HepG2 (cell line): ENCODE measurements at places on chromosomes 16 and 17.

DNA sequence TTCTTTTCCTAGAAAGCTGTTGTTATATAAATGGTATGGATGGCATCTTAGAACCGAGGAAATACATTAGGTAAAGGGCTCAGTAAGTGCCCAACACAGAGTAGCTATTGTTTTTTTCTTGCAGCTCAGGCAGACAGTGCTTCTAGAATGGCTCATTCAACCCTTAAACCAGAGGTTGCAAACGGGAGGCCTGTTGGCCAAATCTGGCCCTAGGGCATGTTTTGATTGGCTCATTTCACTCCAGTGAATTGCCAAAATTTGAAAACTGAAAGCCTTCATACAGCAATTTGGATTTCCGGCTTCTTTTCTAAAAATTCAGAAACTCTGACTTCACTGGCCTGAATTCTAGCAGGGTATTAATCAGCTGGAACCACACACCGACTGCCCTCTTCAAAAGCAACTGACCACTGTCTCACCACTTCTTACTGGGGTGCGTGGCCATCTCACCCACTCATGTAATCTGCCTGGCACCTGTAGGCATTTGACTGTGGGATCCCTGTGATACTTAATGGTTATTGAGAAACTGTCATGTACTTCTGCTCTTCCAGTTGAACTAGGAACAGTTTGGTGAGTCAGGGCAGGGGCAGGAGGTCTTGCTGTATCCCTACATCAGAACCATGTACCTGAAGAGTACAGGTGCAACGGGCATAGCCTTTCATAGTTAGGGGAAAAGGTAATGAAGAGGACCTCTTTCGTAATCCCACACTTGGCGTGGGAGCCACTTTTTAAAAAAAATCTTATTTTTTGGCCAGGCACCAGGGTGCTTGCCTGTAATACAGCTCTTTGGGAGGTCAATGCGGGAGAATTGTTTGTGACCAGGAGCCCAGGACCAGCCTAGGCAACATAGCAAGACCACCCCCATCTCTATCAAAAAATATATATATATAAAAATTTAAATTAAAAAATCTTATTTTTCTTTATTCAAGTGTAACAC lies 53.6 kb upstream of the SCNN1B start:
- DNase-seq = no peak

- DNase-seq = no peak
Measured at GRCh38 chr17:74733365-74734122, 3.5 kb upstream of the RAB37 start.

- no peak for DNase-seq
Measured at GRCh38 chr16:66750279-66751052, 943 bp downstream of the DYNC1LI2 start.

DNA sequence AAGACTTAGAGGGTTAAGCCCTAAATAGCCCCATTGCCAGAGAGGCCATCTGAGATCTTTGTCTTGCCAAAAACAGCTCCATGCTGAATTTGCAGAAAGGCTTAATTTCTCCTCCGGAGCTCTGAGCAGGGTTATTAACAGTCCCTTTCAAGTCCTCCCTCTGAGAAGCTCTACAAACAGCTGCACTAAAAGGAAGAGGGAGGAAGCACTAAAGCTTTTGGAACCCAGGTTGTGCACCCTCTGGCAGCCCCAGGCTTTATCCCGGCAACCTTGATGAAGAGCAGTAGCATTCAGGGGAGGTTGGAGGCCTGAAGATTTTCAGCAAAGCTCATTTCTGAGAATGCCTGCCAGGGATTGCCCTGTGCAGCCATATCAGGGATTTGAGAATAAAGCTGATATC lies 554.7 kb downstream of the RBFOX1 start:
- DNase-seq = no peak

- no peak for DNase-seq
Measured at GRCh38 chr17:6507535-6507934, 48.8 kb downstream of the PITPNM3 start.

DNA sequence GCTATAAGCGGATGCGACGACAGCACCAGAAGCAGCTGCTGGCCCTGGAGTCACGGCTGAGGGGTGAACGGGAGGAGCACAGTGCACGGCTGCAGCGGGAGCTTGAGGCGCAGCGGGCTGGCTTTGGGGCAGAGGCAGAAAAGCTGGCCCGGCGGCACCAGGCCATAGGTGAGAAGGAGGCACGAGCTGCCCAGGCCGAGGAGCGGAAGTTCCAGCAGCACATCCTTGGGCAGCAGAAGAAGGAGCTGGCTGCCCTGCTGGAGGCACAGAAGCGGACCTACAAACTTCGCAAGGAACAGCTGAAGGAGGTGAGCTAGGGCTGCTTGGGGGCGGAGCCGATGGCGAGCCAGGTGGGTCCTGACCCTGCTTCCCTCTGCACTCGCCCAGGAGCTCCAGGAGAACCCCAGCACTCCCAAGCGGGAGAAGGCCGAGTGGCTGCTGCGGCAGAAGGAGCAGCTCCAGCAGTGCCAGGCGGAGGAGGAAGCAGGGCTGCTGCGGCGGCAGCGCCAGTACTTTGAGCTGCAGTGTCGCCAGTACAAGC lies 10.1 kb downstream of the HIRIP3 start:
- no peak for DNase-seq

- DNase-seq = no peak
Measured at GRCh38 chr17:82278308-82278707, 4.8 kb upstream of the CSNK1D start.

DNA sequence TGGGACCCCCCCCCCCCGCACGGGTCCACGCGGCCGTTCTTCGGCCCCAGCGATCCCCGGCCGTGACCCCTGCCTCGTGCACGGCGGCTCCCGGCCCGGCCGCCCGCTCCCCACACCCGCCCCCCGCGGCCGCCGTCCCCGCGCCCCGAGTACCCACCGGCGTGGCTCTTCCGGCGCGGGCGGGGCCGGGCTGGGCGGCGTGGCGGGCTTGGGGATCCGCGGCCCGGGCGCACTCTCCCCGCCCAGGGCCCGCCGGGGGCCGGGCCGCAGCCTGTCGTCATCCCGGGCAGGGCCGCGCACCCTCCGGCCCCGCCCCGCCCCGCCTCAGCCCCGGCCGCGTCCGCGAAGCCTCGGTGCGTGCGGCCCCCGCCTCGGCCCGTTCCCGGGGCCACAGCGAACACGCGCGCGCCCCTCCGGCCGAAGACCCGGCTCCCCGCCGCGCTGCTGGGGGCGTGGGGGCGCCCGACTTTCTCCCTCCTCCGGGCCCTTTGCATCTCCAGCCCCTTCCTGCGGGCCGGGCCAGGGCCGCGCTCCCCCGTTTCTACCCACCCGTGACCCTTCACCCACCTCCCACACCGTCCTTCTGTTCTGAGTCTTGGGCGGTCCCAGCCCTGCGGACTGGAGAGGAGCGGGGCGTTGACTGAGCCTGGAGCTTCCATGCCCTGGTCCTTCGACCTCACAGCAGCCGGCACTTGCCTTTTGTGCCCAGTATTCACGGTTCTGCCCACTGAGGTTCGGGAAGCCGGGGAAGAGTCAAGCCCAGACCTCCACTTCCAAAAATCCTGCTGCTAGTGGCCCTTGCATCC lies 840 bp downstream of the MYO1C start:
- no peak for DNase-seq

GRCh38 chr17:71071837-71072236 lies 902.5 kb downstream of the KCNJ2 start:
- DNase-seq = peak; percentile 11

DNA sequence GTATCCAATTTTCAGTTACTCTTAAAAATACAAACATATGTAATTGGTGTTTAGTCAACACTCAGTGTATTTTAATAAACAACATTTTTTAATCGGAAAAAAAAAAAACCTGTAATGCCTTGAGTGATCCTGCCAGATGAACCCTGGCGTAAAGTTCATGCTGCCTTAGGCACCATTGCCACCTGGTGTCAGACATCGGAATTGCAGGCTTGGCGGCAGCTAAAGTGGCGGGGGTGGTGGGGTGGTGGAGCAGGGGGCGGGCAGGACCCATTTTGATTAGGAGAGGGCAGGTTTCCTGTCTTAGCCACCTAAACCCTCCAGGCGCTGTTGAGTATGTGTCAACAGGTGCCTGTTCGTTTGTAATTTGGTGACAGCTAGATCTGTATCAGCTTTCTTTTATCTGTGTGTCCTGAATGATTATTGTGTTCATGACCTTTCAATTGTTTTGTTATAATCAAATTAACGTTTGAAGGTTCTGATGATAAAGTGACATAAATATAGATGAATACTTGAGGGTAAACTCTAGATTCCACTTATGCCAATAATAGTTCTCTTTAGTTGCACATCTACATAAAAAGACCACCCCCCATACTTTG lies 588.7 kb downstream of the CDH13 start:
- DNase-seq = peak; percentile 21

DNA sequence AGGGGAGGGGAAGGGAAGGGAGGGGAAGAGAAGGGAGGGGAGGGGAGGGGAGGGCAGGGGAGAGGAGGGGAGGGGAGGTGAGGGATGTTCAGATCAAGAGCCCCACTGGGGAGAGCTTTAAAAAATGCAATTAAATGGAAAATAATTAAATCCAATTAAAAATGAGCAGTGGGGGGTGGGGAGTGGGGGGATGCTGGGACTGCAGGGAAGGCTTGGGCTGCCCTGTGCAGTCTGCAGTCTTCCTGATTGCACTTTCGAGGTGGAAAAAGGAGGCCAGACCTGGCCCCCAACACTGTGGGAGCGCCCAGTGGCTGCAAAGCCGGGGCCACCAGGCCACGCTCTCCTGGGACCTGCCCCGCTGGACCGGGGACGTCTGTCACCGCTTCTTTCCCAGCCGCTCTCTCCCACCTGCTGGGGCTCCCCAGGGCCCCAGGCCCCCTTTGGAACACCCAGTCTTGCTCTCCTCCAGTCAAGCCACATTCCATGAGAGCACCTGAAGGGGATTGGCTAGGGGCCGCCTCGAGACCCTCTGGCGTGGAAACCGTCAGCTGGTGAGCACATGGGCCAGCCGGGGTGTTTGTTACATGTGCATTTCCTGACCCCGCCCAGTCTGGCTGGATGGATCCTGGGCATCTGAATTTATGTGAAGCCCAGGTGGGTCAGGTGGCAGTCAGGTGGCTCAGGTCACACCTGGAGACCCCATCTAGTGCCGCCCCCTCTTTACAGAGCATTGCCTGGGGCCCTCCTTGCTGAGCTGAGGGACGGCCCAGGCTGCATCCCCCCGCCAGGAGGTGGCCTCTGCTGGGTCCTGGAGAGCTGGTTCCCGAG lies 37.6 kb upstream of the CBFA2T3 start:
- DNase-seq = no peak

GRCh38 chr16:79372503-79373184 lies 227.9 kb downstream of the MAF start:
- no peak for DNase-seq

DNA sequence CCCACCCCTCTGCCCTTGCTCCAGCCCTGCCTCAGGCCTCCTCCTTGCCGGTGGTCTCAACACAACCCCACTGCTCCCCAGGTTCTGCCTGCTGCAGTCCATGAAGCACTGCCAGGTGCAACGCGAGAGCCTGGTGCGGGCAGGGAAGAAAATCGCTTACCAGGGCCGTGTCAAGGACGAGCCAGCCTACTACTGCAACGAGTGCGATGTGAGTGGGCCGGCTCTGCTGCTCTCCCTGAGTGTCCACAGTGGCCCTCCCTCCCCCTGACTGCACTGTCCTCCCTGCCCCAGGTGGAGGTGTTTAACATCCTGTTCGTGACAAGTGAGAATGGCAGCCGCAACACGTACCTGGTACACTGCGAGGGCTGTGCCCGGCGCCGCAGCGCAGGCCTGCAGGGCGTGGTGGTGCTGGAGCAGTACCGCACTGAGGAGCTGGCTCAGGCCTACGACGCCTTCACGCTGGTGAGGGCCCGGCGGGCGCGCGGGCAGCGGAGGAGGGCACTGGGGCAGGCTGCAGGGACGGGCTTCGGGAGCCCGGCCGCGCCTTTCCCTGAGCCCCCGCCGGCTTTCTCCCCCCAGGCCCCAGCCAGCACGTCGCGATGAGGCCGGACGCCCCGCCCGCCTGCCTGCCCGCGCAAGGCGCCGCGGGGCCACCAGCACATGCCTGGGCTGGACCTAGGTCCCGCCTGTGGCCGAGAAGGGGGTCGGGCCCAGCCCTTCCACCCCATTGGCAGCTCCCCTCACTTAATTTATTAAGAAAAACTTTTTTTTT lies 1.8 kb upstream of the TMEM88 start:
- no peak for DNase-seq

DNA sequence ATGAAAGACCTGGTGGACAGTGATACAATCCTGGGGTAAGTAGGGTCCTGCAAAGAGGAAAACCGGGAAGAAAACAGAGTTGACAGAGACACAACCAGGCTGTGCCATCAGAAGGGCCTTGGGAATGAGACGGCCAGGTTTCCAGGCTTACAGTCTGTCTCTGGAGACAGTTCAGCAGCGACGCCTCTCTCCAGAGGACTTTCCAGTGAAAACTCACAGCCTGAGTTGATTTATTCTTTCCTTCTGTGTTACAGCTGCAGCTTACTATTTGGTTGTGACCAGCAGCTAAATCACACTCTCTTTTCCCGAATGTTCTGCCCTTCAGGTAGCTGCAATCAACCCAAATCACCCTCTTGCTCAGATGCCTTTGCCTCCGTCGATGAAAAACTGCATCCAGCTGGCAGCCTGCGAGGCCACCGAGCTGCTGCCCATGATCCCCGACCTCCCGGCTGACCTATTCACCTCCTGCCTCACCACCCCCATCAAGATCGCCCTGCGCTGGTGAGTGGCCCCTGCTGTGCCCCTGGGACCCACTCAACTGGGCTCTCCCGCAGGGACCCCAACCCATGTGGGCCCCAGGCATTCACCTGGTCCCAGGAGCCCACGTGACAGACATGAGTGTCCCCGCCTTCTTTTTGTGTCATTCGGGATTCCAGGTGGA lies 209.2 kb downstream of the RPTOR start:
- DNase-seq = no peak

GRCh38 chr16:49602976-49603310 lies 229.3 kb downstream of the C16orf78 start:
- no peak for DNase-seq

DNA sequence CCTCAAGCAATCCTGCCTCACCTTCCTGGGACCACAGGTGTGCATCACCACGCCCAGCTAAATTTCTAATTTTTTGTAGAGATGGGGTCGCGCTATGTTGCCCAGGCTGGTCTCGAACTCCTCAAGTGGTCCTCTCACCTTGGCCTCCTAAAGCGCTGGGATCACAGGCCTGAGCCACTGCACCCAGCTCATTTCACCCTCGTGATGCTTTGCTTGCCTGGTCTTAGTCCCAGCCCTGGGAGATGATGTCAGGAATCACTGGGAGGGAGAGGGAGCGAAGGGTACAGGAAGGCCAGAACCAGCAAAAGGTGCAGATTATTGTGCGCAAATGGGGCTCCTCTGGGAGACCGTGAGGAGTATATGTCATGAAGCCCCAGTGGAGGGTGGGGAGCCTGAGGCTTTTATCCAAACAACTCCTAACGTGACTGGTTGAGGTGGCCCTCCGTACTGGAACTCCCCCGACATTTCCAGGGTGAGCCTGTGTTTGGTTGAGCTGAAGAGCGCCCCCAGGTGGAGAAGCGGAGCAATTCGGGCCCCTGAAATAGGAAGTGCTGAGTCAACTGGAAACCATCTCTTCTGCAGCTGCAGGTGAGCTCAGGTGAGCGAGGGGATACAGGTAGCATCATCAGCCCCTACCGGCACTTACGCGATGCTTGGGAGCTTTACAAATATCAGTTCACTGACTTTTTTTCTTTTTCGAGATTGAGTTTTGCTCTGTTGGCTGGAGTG lies 41.2 kb upstream of the HAPSTR1 start:
- peak; percentile 52 for DNase-seq
